ENCODE measurements at places on chromosomes 5 and 9.
A peak's percentile ranks its signal among the peaks of the same experiment; 100 is the strongest.

- DNase-seq, result no peak
Observed at GRCh38 chr5:136769093-136769492, 403.7 kb upstream of the TRPC7 start.

GRCh38 chr9:82677086-82677485, 385.9 kb downstream of the RASEF start:
- no peak for DNase-seq

- DNase-seq, result no peak
Observed at GRCh38 chr5:171898386-171898785, 108.1 kb downstream of the FBXW11 start.

GRCh38 chr9:104868303-104868686, 59.7 kb downstream of the ABCA1 start:
- no peak for DNase-seq

DNA sequence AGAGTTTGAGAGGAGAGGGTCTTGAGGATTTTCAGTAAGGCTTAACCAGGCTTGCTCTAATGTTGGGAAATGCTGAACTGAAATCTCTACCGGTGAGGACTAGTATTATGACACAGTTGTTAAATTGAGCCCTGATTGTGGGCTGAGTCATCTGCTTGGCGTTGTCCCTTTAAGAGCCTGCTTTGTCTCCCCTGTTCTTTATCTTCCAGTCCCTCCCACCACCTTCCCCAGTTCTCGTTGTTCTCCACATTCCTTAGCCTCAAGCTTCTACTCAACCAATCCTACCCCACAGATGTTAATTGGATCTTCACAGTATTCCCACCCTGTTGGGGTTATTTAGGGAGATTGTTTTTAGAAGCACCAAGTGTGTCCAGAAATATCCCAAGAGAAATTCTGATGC, 57.6 kb downstream of the ANKRD55 start:
- no peak for DNase-seq

- no peak for DNase-seq
Observed at GRCh38 chr5:54548565-54548964, 31.0 kb downstream of the SNX18 start.

DNA sequence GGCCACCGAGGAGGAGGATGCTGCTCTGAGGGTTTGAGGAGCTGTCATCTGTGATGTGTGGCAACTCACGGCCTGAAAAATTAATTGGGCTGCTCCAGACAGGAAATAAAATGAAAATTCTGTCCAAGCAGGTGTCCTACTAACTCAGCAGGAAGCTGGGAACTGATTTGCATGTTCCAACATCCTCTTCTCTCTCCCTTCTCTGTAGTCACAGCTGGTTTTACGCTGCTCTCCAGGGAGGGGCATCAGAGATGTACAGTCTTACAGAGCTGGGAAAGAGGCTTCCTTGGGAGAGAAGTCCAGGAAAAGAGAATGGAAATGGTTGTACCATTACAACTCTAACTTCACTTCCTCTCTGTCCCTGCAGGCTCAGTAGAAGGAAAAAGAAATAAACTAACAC, 24.2 kb upstream of the SIL1 start:
- DNase-seq, result no peak

DNA sequence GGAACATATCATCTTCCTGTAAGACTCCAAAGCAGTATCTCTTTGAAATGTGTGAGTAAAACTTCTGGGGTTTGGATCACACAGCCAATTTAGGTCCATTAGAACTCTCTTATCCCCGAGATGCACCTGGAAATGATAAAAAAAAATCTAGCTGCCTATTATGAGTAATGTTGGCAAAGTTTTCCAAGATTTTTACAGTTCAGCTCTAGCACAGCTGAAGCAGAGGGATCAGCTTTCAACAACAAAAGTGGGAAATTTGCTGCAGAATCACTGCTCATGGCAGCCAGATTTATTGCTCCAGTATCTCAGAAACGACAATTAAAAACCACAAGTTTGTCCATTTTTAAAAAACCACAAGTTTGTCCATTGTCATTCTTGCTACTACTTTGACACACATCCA, 292.2 kb downstream of the IRX2 start:
- DNase-seq, result no peak

DNA sequence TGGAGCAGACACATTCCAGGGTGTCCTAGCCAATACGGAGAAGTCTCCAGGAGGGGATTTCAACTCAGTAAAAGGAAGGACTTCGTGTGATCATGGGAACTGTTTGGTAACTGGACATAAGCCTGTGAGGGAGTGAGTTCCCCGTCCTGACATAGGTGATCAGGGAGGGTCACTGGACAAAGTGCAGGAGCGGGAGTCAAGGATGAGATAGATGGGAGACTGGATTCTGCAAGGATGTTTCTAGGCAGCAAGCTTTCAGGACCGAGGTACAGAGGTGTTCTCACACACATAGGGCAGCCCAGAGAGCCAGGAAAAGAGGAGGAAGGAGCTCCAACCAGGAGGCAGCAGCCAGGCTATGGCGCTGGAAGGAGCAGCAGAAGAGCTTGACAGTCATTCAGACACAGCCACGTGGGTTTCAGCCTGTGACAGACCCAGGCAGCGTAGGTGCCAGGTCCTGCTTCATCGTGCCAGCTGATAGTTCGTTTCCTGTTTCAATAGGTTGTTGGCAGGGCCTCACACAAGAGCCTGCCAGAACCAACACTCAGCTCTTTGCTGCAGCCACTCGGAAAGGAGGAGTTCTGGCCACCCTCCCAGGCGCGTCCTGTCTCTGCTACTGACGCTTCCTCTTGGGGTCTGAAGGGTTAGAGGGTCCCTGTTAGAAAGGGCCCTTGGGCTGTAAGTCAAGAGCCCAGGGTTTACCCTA, 84.1 kb downstream of the AMBP start:
- DNase-seq, result peak; percentile 54

- DNase-seq, result no peak
Observed at GRCh38 chr5:103617090-103617489, 54.5 kb upstream of the NUDT12 start.

- no peak for DNase-seq
Observed at GRCh38 chr5:65835191-65835590, 91.2 kb upstream of the ERBIN start.

- DNase-seq, result no peak
Observed at GRCh38 chr9:111632060-111632459, 926 bp downstream of the DNAJC25 start.

DNA sequence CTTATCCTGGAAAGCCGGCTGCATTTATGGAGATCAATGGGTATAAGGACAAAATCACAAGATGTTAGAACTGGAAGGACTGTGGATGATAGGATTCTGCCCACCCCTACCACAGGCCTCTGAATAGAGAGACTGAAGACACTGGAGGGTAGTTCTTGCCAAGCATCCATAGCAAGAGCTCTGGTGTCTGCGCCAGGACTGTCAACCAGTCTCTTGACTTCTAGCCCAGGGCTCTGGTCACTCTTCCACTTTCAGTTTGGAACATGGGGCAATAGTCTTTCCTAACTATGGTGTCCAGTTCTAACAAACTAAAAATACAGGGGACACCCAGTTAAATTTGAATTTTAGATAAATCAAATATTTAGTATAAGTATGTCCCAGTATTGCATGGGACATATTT, 23.4 kb downstream of the LARP1 start:
- DNase-seq, result no peak

GRCh38 chr5:56633950-56634349, 181.4 kb upstream of the MAP3K1 start:
- DNase-seq, result no peak

GRCh38 chr9:124639637-124640036, 131.5 kb downstream of the NR6A1 start:
- DNase-seq, result no peak

GRCh38 chr5:18159331-18159730, 525.1 kb downstream of the TAF11L14 start:
- DNase-seq, result no peak

DNA sequence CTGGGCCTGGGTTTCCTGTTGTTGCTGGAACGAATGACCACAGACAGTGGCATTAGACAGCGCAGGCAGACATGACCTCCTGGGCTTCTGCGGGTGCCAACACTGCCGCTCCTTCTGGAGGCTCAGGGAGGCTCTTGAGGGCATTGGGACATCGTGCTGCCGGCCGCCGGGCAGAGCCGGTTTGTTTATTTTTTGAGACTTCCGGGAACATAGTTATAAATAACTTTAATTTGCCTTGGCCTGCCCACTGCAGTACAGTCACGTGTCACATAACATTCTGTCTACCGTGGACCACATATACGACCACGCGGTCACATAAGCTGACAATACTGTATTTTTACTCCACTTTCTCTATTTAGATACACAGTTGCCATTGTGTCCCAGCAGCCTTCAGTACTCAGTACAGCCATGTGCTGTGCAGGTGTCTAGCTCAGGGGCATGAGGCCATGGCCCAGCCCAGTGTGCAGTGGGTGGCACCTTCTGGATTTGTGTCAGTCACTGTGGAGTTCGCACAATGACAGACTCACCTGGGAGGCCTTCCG, 8.2 kb upstream of the TOR4A start:
- DNase-seq, result no peak
